ENCODE measurements at places on chromosomes 7 and 10. TPM values are rescaled to one million over a fixed set of nuclear protein-coding genes. Genes with fewer than 3 reads are reported as not detected.

ZNF394 gene
- total RNA-seq = 26.0 TPM

FFAR4 gene
- total RNA-seq = not detected

MRLN gene
- not detected for total RNA-seq

ARMS2 gene
- total RNA-seq = not detected

PGAM2 gene
- total RNA-seq = 0.33 TPM

CPED1 gene
- 117 TPM for total RNA-seq

SLC39A12 gene
- total RNA-seq = under 0.01 TPM

KLLN gene
- total RNA-seq = 0.33 TPM

MRPS17 gene
- 13.9 TPM for total RNA-seq

OR2F2 gene
- total RNA-seq = not detected

MIOS gene
- 82.3 TPM for total RNA-seq

TLX1 gene
- not detected for total RNA-seq

ZMIZ1 gene
- 26.6 TPM for total RNA-seq

GCK gene
- 0.62 TPM for total RNA-seq

MYPN gene
- 0.25 TPM for total RNA-seq

DNAH11 gene
- total RNA-seq = under 0.01 TPM

SPDYE11 gene
- not detected for total RNA-seq

RNF32 gene
- 1.2 TPM for total RNA-seq

ITGA8 gene
- total RNA-seq = 1.1 TPM

ADAMTS14 gene
- total RNA-seq = 4.0 TPM

NANOS1 gene
- total RNA-seq = under 0.01 TPM

SNCG gene
- 7.5 TPM for total RNA-seq

CYP2C9 gene
- not detected for total RNA-seq

CCL26 gene
- total RNA-seq = 1.7 TPM

KIAA1549 gene
- total RNA-seq = 1.5 TPM

PRDX3 gene
- 245 TPM for total RNA-seq

ATOH7 gene
- total RNA-seq = not detected

FGFBP3 gene
- 0.66 TPM for total RNA-seq

GRM3 gene
- total RNA-seq = not detected

ACTL6B gene
- not detected for total RNA-seq

GJD4 gene
- not detected for total RNA-seq

SYT15 gene
- total RNA-seq = not detected

ADAM12 gene
- total RNA-seq = 40.8 TPM

CLIP2 gene
- 91.0 TPM for total RNA-seq

MXI1 gene
- total RNA-seq = 9.1 TPM

LIPJ gene
- total RNA-seq = not detected

SEMA3A gene
- 113 TPM for total RNA-seq

RASSF4 gene
- 6.0 TPM for total RNA-seq

GRID2IP gene
- total RNA-seq = not detected

KLF14 gene
- total RNA-seq = under 0.01 TPM

CASTOR2 gene
- 7.2 TPM for total RNA-seq

NUTM2E gene
- not detected for total RNA-seq

ADAM22 gene
- 0.75 TPM for total RNA-seq

CACNB2 gene
- 0.33 TPM for total RNA-seq

GNAT3 gene
- total RNA-seq = not detected

CYP2E1 gene
- 0.37 TPM for total RNA-seq

NYAP1 gene
- 1.2 TPM for total RNA-seq

ELFN1 gene
- 1.2 TPM for total RNA-seq

ANKRD1 gene
- total RNA-seq = 1.00 TPM

HERPUD2 gene
- total RNA-seq = 16.6 TPM

FXYD4 gene
- not detected for total RNA-seq

PDE6C gene
- total RNA-seq = not detected

VGF gene
- total RNA-seq = 249 TPM

SRRM3 gene
- 0.50 TPM for total RNA-seq

Data from uterine smooth muscle cell (primary cell).